Kidney epithelial cell (primary cell): ENCODE measurements at places on chromosomes 1 and 21.
A peak's percentile ranks its signal among the peaks of the same experiment; 100 is the strongest.

GRCh38 chr1:202656951-202657646, 53.2 kb downstream of the SYT2 start:
- DNase-seq, result peak; percentile 5

DNA sequence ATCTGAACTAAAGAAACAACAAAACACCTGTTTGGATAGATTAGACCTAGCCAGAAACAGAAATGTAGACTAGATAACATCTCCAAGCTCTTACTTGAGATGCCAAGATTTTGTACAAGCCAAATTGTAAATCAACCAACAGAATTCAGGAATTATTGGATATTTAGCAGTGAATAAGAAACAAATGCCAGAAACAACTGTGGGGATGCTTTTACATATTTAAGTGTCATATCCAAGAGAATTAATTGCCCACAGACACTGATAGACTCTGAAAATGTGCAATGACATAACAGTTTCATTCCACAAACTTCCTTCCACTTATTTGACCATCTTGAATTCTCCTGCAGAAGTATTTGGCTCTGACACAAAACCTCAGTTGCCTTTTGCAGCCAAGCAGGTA, 92.3 kb downstream of the SGIP1 start:
- no peak for DNase-seq

DNA sequence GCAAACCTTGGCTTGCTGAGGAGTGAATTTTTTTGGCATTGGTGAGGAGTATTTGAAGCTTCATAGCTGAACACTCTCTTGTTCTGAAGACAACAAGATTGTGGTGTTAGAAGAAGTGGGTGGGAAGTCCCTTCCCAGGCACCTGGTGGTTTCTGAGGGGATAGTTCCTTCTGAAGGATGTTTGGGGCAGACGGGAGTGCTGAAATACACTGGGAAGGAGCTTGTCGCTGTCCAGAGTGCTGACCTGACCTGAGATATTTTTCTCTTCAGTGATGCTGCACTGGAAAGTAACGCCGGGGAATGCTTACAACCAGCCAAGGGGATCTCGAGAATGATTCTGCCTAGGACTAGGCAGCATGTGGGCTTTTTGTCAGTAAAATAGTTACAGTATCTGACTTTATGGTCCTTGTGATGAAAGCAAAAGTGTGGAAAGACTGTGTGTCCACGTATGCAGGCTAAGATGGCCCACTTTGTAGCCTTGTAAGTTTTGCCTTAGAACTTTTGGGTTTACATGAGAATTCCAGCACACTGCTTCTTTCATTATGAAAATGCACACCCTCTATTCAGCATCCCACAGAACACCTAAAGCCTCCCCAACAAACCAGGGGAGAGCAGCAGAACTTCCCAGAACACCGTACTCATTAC, 33.1 kb upstream of the NFASC start:
- DNase-seq, result peak; percentile 21

- no peak for DNase-seq
These were observed 37.8 kb upstream of the CCSAP start for GRCh38 chr1:229380536-229381160.

DNA sequence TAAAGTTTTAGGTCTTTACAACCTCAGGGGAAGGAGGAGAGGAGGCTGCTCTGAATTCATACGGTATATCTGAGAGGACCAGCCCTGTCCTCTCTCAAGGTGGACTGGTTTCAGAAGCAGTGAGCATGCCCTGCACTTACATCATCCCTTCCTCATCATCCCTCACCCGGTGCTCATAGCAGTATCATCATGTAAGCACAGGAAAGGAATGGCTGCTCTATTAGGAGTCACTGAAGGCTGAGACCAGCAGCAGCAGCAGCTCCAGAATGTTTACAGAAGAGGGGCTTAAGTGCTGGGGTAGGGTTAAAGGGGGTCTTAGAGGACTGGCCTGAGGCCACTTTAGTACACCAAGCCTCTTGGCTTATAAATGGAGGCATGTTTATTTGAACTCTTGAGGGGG, 185.9 kb downstream of the AK5 start:
- no peak for DNase-seq

GRCh38 chr1:33170351-33171274, 11.2 kb downstream of the TRIM62 start:
- DNase-seq, result no peak

DNA sequence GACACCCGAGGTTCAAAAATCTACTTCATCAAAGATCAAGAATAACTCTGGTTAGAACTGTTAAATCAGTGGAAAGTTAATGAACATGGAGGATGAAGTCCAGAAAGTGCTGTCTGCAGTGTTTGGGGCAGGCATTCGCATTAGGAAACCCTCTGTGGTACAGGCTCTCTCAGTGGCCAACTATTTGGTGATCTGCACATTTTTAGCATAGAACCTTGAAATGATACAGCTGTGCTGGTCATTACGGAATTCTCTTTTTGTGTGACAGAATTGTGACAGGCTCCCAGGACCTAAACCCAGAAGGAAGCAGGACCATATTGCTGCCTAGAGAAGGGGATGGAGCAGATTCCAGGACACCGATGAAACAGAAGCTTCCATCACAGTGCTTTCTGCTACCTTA, 89.0 kb downstream of the SLC45A1 start:
- no peak for DNase-seq

- no peak for DNase-seq
These were observed 1.1 kb upstream of the SLC27A3 start for GRCh38 chr1:153774026-153774595.
